ENCODE measurements at places on chromosomes 3 and 15.

- DNase-seq, result no peak
Measured at GRCh38 chr15:25783607-25784540, 79.3 kb downstream of the ATP10A start.

DNA sequence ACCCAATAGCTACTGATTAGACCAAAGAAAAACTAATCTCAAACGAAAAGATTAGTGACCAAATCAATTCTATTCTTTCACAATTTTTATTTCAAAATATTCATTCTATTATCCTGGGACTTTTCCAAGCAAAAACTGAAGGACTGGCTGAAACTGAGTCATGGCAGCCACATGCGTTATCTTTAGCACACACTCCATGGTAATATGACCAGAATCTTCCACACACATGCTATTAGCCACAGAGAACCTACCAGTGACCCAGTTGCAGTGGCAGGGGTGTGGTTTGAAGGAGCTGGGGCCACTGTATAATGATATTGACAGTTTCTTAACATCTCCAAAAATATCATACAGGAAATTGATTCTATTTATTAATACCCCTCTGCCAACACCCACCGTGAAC is 154.8 kb upstream of the ABI3BP start:
- DNase-seq, result no peak

GRCh38 chr15:61336026-61336638 is 107.0 kb upstream of the RORA start:
- no peak for DNase-seq

DNA sequence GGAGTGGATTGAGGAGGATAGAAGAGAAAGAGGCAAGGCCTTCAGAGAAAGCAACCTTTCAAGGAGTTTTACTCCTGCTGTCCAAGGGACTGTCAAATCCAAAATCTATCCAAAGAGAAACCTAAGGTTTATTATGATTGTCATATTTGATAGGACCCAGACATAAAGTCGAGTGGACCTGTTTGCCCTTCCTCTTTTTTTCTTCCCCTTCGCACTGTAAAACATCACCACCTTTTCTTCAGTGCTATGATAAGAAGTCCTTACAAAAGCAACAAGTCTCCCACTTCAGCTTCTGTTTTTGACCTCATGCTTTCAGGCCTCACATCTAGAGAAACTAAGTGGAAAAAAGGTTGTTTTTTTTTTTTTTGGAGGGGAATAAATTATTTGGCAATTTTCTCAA is 73.0 kb downstream of the TRPC1 start:
- no peak for DNase-seq

GRCh38 chr3:61080737-61081445 is 170.4 kb downstream of the FHIT start:
- no peak for DNase-seq

GRCh38 chr15:58398643-58399042 is 33.1 kb upstream of the LIPC start:
- no peak for DNase-seq

DNA sequence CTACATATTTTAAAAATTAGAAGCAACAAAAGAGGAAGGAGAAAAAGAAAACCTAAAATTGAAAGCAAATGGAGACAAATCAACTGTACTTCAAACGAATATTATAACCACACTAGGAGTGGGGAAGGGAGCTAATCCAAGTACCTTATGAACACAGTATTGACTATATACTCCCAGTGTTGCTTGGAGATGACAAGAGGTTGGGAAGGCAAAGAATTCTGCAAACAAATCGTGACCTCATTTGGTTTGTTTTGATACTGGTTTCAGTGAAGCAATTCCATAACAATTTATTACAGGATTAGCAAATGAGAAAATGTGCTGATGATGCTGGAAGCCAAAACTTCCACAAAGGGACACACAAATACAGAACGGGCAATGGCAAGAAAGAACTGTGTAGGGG is 268.1 kb downstream of the ULK4 start:
- DNase-seq, result no peak

DNA sequence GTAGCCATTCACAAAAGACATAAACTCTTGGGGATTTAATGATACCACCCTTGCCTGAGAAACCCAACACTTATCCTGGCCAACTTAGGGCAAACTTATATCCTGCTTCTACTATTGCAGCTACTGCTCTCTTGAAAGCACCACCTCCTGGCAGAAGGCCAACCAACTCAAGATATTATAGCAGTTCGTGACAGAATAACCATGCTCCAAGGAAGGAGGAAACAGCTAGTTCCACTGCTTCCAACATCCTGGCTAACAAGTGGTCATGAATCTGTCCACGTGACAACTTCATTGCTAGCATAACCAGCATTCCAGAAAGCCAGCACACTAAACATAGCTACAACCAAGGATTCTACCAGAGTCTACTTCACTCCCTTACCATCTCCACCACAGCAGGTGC is 1037.5 kb downstream of the TBL1XR1 start:
- no peak for DNase-seq

- no peak for DNase-seq
Measured at GRCh38 chr3:179929091-179929529, 107.6 kb downstream of the PEX5L start.

- no peak for DNase-seq
Measured at GRCh38 chr15:86164232-86164898, 84.7 kb downstream of the AGBL1 start.
